ENCODE measurements at places on chromosomes 6 and 20.

DNA sequence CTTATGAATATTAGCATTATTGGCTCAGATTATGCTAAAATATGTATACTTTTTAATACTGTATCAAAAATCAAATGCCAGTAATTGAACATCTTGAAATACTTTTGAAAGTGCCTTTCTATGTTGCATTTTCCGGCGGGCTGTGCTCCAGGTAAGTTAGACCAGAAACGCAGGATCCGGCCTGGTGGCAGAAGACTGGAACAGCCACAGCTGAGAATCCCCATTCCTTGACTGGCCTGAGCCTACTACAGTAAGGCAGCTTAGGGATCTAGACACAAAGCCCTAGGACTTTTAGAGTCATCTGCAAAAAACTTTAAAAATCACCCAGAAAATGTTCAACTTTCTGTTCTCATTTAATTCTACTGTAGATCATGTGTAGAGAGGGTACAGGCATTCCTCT lies 138.8 kb upstream of the C6orf118 start:
- no peak for DNase-seq

GRCh38 chr6:161214722-161215121 lies 59.1 kb downstream of the AGPAT4 start:
- DNase-seq: no peak

DNA sequence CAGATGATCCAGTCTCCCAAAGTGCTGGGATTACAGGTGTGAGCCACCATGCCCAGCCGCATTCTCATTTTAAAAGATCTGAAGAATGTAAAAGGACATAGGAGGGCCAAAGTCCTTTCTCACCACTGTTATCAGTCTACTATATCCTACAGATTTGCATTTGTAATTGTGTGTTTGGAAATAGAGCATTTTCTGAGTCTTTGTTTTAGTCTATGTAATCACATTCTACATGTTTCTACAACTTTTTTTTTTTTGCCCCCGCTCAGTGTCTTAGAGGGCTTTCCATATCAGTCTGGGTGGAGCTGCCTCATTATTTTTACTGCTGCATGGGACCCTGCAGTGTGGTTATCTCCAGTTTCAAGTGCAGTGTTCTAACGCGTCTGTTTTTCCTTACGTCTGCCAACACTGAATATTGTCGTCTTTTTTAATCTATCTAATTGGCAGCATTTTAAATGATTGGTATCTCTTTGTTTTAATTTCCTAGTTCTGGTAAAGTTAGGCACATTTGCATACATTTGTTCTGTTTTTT lies 7.8 kb downstream of the CUL9 start:
- no peak for DNase-seq

DNA sequence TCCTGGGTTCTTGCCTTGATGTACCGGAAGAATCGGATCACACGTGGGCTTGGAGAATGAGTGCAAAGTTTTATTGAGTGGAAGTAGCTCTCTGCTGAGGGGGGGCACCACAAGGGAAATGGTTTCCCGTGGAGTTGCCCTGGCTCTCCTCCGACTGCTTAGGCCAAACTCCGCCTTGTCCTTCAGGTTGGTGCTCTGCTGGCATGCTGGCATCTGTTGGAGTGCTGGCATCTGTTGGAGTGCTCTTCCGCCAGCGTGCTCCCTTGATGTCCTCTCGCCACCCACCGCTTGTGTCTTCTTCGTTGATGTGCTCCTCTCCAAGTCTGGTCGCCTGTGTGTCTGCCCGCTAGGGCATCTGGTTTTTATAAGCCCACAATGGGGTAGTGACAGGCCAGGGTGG lies 317.1 kb upstream of the HSF2 start:
- no peak for DNase-seq

- DNase-seq: no peak
These were observed 16.7 kb downstream of the UNC5CL start for GRCh38 chr6:41022294-41022693.

DNA sequence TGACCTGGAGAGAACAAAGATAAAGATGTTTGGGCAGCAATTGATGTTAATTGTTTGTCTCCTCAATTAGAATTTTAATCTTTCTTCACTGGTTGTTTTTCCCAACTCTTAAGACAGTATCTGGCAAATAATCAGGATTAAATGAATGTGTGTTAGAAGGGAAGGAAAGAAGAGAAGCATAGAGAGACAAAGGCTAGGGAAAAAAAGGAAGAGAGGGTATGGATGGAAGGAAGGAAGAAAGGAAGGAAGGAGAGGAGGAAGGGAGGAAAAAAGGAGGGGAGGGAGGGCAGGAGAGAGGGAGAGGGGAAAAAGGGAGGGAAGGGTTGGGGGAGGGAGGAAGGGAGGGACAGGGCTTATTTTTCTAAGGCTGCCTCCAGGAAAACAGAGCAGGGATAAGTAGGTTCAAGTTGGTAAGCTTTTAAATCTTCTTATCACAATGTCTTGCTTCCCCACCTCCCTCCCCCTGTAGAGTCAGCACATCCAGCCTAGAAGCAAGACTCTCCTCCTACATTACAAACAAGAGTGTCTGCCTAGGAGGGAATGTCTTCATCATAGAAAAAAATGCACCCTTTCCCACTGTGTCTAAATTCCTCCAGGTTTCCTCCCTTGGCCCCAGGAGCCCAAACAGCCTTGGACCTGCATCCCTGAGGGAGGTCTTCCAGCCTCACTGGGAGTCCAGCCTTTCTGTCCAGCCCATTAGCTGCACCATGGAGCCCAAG lies 447.8 kb upstream of the JARID2 start:
- no peak for DNase-seq
